ENCODE measurements at places on chromosomes 1 and 21.

DNA sequence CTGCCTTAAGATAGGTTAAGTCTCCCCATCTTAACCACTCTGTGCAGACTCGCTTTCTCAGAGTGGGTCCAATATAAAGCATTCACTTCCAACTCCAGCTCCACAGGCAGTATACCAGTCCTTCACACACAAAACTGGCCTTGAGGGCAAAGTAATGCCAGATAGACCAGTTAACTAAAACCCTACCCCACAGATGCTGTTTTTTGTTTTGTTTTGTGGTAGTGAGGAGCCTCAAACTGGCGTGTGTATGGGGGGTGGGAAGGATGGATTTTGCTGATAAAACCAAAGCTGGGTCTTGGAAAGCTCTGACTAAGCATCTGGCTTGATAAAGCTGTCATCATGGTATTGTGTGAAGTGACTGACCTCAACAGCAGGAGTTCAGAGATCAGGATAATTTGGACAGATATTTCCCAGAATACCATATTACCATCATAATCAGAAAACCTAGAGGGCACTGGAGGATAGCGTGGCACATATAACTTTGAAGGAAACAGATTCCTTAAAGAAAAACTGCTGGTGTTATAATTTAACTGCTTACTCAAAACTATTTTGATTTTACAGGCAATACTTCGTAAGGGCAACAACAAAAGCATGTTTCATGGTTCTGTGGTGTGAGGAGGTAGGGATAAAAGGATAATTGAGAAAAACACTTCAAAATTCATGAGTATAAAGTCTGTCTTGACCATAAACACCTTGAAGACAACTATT, 29.6 kb upstream of the CPLANE2 start:
- DNase-seq = no peak

DNA sequence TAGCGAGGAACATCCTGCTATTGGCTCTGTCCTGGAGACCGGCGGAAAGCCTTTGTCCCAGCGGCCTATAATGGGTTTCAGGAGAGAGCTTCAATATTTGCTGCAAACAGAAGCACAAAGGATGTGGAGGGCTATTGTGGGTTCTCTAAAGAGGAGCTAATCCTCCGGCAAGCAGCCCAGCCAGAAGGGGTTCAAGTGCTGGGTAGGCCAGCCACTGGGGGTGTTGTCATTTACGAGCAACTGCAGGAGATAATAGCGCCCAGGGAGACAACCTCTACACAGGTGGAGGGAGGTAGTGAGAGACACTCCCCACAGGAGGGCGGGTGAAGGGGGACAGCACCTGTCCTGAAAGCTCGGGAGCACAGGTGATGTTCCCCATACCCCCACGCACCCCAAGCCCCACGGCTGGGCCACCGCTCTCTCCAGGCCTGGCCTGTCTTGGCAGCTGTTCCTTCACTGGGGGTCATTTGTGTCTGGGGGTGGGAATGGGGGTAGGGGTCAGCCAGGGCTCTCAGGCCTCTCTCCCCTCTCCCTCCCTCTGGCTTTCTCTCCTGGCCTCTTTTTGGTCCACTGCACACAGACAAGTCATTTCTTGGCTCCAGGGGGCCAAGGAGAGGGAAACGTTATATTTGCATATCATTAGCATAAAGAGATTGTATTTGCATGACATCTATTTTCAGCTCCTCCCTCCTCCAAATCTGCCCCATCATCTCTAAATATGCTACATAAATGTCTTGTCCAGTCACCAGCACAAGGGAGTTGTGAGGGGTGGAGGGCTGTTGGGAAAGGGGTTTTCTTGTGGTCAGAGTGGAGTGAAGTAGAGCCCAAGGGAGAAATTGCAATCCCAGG, 22.0 kb upstream of the SLC26A9 start:
- DNase-seq = no peak

- no peak for DNase-seq
Measured at GRCh38 chr1:113721010-113721409, 38.3 kb downstream of the PHTF1 start.

GRCh38 chr21:36750576-36750959, 51.7 kb downstream of the SIM2 start:
- DNase-seq = no peak

- no peak for DNase-seq
Measured at GRCh38 chr1:198494658-198495103, 45.8 kb downstream of the ATP6V1G3 start.

- DNase-seq = no peak
Measured at GRCh38 chr1:55217226-55217986, 2.2 kb upstream of the USP24 start.

DNA sequence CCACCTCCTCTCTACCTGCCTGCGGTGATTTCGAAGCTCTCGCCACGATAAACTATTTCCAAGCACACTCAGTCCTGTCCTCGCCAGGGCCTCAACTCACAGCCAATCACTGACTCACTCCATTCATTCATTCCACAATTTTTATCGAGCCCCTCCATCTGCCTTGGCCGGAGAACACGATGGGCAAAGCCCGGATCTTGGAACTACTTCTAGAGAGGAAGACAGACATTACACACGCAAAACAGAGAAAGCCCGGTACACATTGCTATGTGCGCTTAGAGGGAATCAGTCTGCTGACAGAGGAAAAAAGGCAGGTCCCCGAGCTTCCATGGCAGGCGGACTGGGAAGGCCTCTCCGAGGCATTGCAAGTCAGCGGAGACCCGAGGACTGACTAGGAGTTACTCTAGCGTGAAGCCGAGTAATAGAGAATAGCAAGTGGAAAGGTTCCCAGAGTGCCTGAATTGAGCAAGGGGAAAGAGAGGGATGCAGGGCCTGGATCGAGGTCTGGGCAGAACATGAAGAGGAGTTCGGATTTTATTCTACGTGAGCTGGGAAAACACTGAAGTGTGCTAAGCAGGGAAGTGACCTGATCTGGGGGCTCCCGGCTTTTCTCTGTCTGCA, 54.2 kb upstream of the DNAJC6 start:
- DNase-seq = no peak

GRCh38 chr1:22914633-22915217, 57.9 kb downstream of the LACTBL1 start:
- no peak for DNase-seq

- DNase-seq = no peak
Measured at GRCh38 chr1:207312604-207312920, 8.9 kb upstream of the CD55 start.

DNA sequence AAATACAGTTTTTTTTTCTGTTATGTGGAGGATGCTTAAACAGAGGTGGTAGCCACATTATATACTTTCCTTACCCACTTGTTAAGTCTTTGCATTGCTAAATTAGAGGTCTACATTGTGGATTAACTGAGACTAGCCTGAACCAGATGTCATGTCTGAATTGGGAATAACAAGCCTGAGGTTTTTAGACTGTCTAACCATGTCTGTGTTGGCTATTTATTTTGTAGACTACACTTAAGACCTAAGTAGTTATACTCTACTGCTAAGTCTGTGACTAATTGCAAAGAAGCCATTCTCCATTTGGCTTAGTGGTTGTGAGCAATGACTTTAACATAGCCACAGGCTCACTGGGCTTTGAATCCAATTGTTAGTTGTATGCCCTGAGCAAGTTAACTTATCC, 45.4 kb downstream of the CDC14A start:
- no peak for DNase-seq

DNA sequence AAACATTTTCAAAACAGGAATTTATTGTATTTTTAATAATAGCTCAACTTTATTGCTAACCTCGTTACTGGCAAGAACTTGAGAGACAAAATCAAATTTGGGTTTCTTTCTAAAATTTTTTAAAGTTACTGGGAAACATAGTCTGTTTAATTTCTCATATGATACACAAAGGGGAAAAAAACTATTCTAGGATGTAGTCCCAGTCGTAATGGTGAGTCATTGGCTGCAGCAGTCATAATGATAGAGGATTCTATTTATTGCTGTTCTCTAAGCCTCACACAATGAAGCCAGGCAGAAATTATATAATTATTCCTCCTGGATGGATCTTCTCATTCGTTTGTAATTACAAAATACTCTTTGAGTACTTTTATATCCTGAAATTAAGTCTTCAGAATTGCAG, 326.5 kb upstream of the SGIP1 start:
- no peak for DNase-seq

DNA sequence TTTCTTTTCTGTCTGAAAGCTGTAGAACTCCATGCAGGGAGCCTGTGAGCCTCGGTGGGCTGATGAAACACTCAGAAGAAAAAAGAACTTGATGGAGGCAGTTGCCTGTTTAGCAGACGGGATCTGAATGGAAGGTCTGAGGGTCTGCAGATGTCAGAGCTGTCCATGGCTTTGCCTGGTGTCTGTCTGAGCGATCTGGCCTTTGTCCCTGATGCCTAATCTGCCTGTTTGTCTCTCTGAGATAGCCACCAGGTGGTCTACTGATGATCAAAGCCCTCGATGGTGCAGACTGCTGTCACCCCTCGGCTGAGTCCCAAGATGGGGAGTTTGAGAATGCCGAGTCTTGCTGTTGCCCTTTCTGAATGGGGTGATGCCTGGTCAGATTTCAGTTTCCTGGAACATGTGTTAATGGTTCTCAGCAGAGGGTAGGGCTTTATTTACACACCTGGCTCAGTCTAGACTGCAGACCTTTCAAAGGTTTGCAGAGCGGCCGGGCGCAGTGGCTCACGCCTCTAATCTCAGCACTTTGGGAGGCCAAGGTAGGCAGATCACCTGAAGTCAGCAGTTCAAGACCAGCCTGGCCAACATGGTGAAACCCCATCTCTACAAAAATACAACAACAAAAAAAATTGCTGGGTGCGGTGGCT, 90.4 kb downstream of the KIF26B start:
- no peak for DNase-seq

- DNase-seq = no peak
Measured at GRCh38 chr1:175211656-175212055, 19.1 kb upstream of the KIAA0040 start.

DNA sequence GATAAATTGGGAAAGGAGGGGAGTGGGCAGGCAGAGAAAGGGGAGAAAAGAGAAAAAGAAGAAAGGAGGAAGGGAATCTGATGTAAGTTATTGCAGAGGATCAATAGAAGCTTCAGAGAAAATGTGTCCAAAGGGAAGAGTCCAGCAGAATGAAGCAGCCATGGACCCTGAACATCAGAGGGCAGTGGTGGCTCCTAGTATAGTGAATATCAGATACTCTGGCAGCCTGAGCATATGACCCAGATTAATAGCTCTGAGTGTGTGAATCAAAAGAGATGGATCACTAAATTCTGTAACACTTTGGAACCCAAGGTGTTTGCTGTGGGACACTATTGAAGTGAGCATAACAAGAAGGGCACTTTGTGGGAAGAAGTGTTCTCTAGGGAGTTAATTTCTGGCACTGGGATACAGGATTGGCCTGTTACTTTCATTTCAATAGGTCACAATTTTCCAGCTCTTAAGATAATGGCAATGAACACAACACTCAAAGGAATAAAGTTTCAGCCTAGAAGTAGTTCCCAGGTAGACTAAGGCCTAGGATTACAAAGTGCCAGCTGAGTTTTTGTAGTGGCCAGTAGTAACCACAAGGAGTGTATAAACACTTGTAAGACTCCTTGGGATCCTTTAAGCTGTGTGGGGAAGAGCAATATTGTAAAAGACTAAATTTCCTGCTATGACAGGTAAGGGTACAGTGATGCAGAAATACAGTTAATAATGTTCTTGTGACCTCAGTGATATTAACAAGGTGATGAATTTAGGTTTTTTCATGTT, 164.5 kb upstream of the BEND5 start:
- no peak for DNase-seq

- DNase-seq = no peak
Measured at GRCh38 chr1:162177126-162177525, 107.6 kb downstream of the NOS1AP start.

GRCh38 chr21:34284666-34285065, 79.1 kb upstream of the KCNE2 start:
- DNase-seq = no peak

- DNase-seq = no peak
Measured at GRCh38 chr1:38055965-38056364, 9.4 kb upstream of the POU3F1 start.

DNA sequence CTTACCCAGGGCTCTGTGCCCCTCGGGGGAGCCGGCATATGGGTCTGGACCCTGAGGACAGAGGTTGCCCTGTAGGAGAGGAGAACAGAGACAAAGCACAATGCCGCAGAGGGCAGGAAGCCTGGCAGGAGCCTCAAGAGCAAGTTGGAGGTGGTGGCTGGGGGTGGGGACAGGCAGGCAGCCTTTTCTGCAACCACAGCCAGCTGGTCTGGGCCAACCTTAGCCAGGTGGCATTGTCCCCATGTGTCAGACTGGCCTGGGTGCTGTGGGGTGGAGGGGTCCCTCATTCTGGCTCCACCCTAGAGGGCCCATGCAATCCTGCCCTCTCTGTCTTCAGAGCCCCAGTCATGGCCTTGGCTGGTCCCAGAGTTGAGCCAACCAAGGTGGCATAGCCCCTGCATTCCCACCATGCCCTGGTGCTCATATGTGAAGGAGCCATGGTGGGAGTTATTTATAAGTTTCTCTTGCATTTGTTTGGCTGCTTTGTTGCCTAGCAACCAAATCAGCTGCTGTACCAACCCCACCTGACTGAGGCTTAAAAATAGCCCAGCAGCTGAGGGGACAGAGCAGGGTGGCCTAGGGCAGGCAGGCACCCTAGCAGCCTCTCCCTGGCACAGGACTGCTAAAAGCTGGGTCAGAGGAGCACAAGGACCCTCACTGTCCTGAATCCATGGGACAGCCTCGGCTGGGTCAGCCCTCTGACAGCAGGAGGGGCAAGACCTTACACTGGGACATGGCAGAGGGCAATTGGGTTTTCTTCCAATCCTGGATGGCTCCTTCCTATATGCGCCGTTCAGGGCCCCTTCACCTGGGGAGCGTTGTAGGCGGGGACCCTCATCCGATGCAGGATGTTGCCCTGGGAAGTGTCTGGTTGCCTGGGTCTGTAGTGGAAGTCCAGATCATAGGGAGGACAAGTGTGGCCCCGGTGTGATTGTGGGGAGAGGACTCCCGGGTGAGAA, 19.5 kb downstream of the MAP7D1 start:
- no peak for DNase-seq

All from T-helper 17 cell (primary cell).